ENCODE measurements at places on chromosomes 6 and 20.

- DNase-seq, result no peak
Observed at GRCh38 chr6:138523347-138524210, 24.3 kb upstream of the NHSL1 start.

GRCh38 chr6:168301648-168302398 lies 17.8 kb downstream of the DACT2 start:
- no peak for DNase-seq

GRCh38 chr20:23140991-23141390 lies 54.9 kb upstream of the CD93 start:
- no peak for DNase-seq

DNA sequence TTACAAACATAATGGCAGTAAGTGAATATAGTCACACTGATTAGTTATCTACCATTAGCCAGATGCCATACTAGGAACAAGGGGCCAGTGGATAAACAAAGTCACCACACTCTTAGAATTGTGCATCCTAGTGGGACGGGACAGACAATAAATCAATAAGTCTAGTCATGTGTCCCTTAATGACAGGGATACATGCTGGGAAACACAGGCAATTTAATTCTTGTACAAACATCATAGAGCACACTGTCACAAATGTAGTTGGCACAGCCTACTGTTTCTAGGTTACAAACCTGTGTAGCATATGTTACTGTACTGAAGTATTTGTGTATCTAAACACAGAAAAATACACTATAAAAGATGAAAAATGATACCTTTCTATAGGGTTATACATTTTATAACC lies 123.0 kb upstream of the FAM184A start:
- no peak for DNase-seq

DNA sequence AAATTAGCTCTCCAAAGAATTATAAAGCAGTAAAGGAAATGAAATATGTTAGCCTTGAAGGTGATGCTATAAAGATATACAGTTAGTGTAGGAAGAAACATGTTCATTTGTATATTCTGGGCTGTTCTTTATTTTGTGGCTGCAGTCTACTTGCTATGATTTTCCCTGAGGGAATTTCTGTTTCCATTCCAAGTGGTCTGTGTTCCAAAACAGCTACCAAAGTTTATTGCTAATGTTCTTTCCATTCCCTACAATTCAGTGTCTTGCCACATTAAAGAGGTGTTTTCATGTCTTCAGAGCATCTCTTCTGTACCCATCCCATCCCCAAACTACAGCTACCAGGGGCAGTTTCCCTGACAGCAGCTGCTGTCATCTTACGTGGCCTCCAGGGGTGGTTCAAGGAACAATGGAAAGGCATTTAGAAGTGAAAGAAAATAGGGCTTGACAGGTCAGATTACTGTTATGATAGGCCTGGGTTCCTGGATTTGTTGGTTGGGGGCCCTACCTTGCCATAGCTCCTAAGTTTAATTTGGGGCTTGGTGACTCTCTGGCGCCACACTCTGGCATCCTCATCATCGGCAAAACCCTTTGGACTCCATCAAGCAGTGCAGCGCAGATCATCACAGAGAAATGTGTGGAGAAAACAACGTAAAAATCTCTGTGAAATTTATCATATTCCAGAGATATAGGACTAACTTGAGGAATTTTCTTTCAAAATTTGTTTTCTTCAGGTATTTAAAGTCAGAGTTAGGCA lies 33.8 kb upstream of the AIG1 start:
- DNase-seq, result no peak

GRCh38 chr6:109455437-109456110 lies at the start of gene MICAL1:
Gene MICAL1 (minus strand): TSS chr6:109455772. CDS start chr6:109454196, 1,576 bp downstream.
- DNase-seq, result peak; percentile 80

DNA sequence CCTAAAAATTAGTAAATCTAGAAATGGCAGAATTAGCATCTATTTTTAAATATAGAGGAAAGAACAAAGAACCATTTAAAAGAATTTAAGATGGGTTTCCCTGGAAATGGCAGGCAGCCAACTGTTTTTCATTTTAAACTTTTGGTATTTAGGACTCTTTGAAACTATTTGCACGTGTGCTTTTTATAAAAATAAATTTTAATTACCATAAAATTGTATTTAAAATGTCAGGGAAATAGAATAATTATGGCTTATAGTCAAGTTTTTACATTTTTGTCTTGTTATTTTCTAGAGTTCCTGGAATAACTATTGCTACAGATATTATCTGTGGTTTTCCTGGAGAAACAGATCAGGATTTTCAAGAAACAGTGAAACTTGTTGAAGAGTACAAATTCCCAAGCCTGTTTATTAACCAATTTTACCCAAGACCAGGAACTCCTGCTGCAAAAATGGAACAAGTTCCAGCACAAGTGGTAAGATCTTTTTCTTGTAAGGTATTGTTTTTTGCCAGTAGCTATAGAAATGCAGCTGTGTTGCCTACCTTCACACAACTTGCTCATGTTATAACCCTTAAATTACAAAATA lies 528.7 kb upstream of the SOX4 start:
- no peak for DNase-seq

DNA sequence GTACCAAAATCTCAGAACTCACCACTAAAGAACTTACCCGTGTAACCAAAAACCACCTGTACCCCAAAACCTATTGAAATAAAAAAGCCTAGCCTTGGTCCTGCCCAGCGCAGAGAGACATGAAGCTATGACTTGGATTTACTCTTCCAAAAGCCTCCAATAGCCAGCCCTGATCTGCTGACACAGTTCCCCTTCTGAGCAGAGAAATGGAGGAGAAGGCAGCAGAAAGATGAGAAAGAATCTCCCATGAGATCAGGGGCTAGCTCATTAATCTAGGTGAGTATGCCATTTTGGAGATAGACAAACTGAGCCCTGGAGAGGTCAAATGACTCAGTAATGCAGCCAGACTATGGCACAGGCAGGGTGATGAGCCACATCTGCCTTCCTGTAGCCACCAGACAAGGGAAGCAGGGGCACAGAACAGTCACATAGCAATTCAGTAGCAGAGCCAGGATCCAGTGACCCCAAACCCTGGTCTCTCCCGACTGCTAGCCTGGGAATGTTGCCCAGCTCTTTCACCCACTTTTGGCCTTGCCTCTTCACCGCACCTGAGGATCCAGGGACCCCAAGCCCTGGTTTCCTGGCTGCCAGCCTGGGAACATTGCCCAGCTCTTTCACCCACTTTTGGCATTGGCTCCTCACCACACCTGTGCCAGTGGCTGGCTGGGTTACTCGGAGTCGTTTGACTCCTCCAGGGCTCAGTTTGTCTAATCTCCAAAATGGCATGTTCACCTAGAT lies 7.2 kb upstream of the SDCBP2 start:
- no peak for DNase-seq

GRCh38 chr6:79506251-79506650 lies 31.0 kb downstream of the LCA5 start:
- DNase-seq, result no peak

GRCh38 chr20:5374171-5374570 lies 57.4 kb upstream of the PROKR2 start:
- DNase-seq, result no peak

GRCh38 chr20:62737271-62737811 lies 28.7 kb downstream of the NTSR1 start:
- no peak for DNase-seq

DNA sequence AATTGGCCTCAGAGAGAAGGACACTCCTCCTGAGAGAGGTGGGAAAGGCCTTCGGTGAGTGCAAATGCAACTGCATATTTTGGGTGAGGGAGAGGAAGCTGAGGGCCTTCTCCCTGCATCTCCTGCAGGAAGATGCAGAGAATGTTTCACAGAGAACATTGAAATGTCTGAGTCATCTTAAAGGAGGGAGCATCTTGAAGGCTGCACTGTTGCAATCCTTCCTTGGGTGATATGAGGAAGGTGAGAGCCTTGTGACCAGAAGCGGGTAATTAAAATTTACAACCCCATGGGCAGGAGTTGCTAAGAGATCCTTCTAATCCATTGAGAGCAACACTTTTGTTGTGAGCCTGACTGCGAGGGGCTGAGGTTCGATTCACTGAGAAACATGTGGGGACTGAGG lies 375.7 kb upstream of the MARCKS start:
- DNase-seq, result no peak

- DNase-seq, result no peak
Observed at GRCh38 chr20:49747707-49748524, 34.2 kb upstream of the B4GALT5 start.

DNA sequence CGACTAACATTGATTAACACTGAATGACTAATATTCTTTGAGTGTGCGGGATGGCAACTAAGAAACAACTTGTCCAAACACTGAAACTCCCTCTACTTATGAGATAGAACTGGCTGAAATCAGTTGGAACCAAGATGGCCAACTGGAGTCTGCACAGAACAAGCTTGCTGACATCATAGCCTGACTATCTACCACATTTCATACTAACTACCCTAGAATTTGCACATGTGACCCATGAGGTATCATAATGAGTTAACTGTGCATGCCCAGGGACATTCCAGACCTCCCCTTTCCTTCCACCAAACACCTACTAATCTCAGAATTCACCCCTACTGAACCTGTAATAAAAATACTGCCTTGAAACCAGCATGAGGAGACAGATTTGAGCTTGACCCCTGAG lies 43.2 kb downstream of the PHIP start:
- no peak for DNase-seq

DNA sequence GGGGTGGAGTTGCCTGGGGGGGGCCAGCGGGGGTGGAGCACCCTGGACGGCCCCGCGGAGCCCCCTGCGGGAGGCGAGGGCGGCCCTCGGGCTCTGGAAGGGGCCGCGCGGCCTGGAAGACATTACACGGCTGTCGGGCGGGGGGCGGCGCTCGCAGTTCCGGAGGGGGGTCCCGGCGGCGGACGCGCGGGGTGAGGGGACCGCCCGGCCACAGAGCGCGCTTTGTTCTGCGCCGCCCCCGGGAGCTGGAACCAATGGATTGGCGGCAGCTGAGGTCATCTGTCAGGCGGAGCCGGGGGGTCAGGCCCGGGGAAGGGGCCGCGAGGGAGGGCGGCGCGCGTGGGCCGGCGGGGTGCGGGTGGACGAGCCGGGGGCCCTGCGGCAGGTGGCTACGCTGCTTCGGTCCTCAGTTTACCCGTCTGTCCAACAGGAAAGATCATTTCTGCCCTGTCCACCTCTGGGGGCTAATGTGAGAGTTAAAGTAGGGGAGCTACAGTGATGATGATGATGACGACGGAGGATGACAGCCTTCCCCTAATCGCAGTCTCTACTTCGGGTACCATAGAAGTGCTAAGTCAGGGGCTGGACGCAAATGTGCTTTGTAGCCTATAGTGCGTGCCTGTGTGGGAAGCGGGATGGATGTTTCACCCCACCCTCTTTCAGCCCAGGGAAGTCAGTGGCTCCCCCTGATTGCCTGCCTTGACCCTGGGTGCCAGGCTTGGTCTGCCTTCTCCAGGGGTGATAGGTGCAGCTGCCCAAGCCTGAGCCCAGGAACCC lies 10.4 kb downstream of the SRXN1 start:
- no peak for DNase-seq

GRCh38 chr20:9909167-9909566 lies 70.3 kb upstream of the PAK5 start:
- DNase-seq, result no peak

- no peak for DNase-seq
Observed at GRCh38 chr20:49375170-49375569, 97.3 kb upstream of the ZNFX1 start.

- DNase-seq, result peak; percentile 5
Observed at GRCh38 chr6:12440981-12441380, 150.8 kb downstream of the EDN1 start.

GRCh38 chr6:41779336-41779735 lies 364 bp downstream of the FRS3 start:
- DNase-seq, result no peak

GRCh38 chr6:125598422-125598821 lies 151.0 kb upstream of the HEY2 start:
- no peak for DNase-seq

DNA sequence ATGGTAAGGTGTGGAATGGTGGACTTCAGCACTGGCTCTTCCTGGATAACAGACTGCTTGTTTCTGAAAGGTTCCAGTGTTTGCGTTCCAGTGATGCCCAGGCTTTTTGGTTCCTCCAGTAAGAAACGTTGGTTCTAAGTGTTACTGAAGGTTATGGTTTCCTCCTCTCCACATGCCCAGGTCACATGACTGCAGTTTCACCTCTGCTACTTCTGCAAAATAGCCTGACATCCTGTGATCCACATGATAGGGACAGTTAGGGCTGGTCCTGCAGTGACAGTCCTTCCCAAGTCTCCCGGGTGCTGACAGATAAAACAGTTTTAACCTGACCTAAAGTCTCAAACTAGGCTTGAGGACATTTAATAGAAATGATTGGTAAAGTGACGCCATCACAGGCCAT lies 132.2 kb upstream of the CST7 start:
- DNase-seq, result no peak

DNA sequence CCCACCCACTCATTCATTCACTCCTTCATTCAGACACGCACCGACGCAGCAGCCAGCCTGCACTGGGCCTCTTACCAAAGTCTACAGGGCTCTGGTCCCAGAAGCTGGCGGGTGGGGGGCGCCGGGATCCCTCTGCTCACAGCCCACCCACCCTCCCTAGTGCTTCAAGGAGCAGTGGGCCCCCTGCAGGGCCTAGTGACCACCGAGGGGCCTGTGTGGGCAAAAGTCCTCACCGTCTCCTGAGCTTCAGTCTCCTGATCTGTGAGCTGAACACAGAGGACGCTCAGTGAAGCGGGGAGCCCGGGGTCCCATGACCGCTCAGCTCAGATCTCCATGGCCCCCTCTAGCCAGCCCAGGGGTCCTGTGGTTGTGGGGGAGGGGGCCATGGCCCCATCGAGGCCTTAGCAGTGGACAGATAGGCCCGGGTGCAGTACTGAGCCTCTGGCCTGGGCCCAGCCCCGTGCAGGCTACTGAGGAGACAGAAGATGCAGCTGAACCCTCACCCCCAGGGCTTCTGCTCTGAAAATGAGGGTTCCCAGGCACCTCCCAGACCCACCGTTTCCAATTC lies 33.4 kb upstream of the MRGBP start:
- no peak for DNase-seq

GRCh38 chr20:14178952-14179351 lies 158.5 kb downstream of the FLRT3 start:
- no peak for DNase-seq

DNA sequence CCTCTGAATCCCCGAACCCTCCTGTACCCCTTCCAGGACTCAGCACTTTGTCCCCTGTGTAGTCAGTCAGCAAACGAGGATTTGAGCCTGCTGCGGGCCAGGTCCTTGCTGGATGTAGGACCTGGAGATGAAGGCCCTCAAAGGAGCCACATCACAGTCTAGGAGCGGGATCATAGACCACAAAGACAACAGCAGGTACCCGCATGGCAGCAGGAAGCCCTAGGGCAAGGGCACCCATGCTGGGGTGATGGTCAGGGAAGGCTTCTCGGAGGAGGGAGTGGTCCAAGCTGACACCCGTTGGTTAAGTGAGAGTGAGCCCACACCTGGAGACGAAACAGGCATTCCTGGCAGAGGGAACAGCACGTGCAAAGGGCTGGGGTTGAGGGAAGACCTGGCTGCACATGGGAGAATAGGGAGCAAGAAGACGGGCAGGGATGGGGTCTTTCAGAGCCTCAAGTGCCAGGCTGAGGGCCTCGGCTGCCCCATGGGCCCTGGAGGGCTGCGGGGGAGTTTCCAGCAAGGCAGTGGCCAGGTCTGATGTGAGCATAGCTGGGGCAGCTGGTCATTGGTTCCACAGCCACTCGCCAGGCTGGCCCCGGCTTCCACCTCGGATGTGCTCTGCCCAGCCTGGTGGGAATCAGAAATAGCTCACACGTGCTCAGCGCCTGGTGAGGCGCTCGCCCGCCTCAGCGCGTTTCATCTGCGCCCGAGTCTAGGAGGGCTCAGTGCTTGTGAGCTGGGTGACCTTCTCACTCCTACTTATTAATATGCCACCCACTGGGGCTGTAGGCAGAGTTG lies 15.0 kb downstream of the DLGAP4 start:
- no peak for DNase-seq

Data from hepatic stellate cell (primary cell).